ENCODE measurements at places on chromosomes 13 and 19.

GRCh38 chr19:29666578-29667386, 1.5 kb downstream of the PLEKHF1 start:
- no peak for DNase-seq

GRCh38 chr13:44759384-44760360, 183.5 kb upstream of the TSC22D1 start:
- no peak for DNase-seq

DNA sequence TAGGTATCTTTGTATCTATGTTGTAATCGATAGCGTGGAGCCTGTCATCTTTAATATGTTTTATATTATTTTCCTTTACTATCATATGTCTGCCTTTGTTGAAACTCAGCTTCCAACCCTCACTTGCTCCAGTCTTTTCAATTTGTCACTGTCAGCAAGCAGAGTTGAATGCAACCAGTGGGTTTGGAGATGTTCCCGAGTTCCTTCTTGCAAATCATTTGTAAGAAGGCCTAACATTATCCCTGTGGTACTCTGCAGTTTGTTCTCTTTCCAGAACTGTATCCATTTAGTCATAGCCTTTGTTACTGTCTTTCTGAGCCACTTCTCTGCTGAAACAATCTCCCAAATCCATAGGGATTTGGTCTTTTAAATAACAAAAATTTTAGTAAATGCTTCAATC, 41.8 kb downstream of the RNASEH2B start:
- no peak for DNase-seq

DNA sequence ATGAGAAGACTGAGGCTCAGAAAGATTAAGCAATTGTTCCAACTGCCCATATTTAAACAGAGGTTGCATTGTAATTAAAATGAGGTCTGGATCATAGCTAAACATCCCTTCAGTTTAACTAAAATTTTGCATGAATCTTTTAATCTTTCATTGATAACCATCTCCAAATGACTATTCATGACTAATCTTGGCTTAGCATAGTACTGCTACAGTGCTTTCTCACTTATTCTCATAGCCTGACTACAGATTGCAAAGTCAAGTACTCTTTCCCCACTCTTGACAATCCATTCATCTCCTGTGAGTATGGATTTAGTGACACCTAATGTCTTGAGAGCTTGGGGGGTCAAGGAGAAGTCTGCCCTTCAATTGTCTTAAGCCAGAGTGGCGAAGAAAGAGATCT, 258.4 kb downstream of the RFC3 start:
- no peak for DNase-seq

DNA sequence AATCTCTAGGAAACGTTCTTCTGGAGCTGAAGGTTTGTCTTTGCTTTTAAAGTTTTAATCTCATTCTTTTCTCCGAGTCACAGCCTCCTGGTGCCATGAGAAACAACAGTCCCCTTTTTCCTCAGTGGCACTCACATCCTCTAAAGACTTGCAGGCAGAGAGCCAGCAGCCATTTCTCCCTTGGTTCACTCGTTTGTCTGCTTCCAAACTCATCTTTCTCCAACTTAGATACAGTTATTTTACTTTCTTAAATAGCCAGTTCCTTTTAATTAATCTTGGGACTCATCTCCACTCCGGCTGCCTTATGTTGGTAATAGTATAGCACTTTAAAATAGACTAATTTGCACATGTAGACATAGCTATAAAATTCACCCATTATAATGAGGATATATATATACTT, 555.2 kb downstream of the FGF9 start:
- DNase-seq = no peak

- DNase-seq = peak; percentile 19
Measured at GRCh38 chr13:24161010-24161775, 673 bp downstream of the SPATA13 start.

- DNase-seq = no peak
Measured at GRCh38 chr19:4326837-4327251, 11.8 kb downstream of the STAP2 start.

DNA sequence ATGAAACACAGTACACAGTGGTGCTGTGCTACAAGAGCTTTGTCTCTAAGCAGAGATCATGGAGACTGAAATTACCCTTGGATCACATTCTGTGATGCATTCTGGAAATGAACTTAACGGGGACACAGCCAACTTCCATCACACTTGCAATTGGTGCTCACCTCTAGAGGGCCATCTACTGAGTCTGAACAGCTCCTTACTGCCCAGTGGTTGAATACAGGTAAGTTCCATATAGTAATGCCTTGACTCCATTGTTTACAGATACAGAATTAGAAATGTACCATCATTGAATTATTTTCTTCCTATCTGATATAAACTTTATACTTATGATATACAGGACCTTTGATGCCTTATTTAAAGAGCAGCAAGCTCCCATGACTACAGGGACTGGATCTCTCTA, 686.4 kb downstream of the PCDH9 start:
- DNase-seq = no peak

DNA sequence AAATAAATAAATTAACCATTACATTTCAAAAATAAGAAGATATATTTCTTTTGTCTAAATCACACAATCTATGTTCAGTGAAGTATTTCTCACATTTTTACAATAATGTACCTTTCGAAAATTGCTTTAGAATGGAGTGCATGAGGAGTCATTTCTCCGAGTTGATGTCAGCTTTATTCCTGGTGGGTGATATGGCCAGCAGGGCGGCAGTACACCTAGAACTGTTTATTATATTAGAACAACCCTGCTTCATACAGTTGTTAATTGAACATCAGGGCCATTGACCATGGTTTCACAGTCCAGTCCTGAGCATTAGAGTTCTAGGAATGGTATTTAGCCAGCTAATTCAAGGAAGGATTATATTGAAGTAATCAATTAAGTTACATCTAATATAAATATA, 696.3 kb upstream of the SLC10A2 start:
- no peak for DNase-seq

- no peak for DNase-seq
Measured at GRCh38 chr19:38977445-38978325, 2.1 kb upstream of the FBXO17 start.

DNA sequence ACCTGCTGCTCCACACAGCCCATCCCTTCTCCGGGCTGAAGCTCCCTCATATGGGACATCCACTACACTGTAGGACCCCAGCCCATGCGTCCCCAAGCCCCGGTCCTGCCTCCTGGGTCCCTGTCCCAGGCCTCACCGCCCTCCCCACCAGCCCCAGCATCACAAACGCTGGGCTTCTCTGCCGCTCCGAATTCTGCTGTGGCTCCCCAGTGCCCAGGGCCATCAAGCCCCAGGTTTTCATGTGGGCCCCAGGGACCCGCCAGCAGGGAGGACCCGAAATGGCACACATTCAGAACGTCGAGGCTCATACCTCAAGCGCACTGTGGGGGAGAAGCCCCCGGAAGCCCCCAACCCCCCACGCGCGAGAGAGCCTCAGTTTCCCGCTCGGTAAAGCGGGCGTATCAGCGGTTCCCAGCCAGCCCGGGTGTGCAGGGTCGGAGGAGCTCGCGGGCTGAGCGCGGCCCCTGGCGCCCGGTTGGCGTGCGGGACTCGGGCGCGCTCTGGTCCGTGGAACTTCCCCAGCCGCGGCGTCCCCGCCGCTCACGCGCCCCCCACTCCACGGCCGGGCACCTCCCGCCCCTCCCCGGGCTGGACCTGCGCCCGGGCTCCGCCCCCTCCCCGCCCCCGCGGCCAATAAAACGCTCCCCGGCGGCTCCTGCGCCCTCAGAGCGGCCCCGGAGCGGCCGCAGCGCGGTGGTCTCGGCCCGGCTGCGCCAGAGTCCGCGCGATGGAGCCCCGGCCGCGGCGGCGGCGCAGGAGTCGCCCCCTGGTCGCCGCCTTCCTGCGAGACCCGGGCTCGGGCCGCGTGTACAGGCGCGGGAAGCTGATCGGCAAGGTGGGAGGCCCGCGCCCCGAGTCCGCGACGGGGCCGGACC, at the start of gene PLK5:
PLK5 (plus strand) TSS at position 666 of the 875 bp plus-strand sequence. CDS start 2,920 bp downstream, outside the sequence.
- DNase-seq = no peak

GRCh38 chr13:112447306-112447705, 71.2 kb downstream of the SPACA7 start:
- no peak for DNase-seq

All from CD4-positive, alpha-beta T cell treated with Interleukin-15 for 4 hours (primary cell).